ENCODE measurements at places on chromosomes 6 and 20.

GRCh38 chr6:7468382-7469081 lies 72.9 kb upstream of the DSP start:
- peak; percentile 58 for DNase-seq

- no peak for DNase-seq
Measured at GRCh38 chr6:138188278-138188941, 26.7 kb downstream of the ARFGEF3 start.

GRCh38 chr6:157025437-157025836 lies 248.3 kb downstream of the ARID1B start:
- peak; percentile 25 for DNase-seq

DNA sequence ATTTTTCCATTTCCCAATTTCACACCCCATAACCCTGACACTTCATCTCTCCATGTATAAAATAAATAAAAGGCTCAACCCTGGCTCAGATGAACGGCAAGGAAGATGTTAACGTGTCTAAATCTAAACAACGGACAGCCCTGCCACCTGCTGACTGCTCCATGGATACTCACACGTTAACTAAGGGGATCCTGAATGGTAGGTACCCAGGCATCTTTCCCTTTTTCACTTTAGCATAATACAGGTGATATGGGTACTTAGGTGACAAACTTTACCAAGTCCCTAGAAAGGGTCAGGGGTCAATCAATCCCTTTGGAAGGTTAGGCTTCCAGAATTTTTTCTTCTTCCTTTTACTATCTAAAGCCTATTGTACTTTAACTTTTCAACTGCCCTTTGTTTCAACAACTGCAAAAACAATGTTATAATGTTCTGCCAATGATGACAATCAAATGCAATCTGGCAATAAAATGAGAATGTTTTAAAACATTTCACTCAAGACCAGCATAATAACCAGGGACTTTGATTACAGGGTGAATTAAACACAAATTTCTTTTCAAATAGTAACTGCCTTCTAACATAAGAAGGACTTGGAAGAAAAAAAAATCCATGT lies 52.4 kb upstream of the IPCEF1 start:
- DNase-seq: peak; percentile 26

DNA sequence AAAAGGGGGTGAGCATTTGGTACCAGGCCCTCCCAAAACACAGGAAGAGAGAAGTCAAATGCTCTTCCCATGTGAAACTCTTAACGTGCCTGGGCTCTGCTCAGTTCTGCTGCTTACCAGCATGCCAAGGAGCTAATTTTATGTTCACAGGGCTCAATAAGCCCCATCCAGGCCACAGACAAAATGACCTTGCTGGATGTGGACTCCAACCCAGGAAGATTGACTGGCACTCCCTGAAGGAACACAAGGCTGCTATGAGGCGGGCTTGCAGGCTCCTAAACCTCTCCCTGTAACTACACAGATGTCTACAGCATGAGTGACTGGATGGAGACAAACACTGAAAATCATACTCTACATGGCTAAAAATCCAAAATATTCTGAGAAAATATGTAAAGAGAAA lies 50.6 kb downstream of the CHD6 start:
- DNase-seq: no peak

DNA sequence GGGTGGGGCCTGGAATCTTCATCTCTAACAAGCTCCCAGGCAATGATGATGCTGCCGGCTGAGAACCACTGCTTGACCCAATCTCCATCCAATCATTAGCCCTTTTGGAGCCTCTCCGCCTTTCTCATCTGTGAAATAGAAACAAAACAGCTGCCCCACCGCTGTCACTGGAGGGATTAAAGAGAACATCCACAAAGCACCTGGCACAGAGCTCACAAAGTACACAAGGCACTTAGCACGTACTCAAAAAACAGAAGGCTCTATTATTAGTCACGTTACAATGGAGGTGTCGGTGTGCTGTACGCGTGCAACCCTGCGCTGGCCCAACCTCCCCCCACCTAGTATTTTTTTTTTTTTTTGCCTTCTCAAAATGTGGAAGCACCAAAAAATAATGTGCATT lies 213.5 kb upstream of the ARID1B start:
- no peak for DNase-seq

DNA sequence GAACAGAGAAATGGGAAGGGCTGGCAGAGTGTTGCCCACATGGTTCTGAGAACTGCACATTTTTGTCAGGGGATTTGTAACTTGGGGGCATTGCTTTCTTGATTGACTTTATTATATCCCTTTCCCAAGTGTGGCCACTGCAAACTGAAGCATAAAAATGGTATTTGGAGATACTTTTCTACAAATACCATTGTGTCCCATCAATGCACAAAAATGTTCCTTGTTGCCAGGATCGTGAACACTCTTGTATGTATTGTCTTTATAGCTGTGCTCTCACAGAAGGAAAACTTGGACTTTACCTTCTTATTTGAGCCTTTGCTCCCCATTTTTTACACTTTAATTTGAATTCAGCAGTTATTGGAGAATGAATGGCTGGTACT lies 57.1 kb upstream of the C20orf144 start:
- no peak for DNase-seq

DNA sequence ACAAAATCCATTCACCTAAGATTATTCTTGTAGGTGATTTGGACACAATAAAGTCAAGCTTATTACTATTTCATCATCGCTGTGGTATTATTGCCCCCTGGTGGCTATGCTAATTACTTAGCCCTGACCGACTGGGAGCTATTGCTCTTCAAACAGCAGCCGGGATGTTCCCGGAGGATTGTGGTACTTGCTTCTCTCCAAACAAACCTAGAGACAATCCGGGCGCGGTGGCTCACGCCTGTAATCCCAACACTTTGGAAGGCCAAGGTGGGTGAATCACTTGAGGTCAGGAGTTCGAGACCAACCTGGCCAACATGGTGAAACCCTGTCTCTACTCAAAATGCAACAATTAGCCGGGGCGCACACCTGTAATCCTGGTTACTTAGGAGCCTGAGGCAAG lies 15.4 kb upstream of the STMND1 start:
- DNase-seq: peak; percentile 80

- DNase-seq: peak; percentile 23
Measured at GRCh38 chr6:49430187-49430586, 32.9 kb downstream of the MMUT start.

GRCh38 chr20:54067606-54068174 lies 2.7 kb downstream of the BCAS1 start:
- peak; percentile 56 for DNase-seq

GRCh38 chr6:107571354-107571753 lies 81.4 kb downstream of the SOBP start:
- DNase-seq: peak; percentile 11

DNA sequence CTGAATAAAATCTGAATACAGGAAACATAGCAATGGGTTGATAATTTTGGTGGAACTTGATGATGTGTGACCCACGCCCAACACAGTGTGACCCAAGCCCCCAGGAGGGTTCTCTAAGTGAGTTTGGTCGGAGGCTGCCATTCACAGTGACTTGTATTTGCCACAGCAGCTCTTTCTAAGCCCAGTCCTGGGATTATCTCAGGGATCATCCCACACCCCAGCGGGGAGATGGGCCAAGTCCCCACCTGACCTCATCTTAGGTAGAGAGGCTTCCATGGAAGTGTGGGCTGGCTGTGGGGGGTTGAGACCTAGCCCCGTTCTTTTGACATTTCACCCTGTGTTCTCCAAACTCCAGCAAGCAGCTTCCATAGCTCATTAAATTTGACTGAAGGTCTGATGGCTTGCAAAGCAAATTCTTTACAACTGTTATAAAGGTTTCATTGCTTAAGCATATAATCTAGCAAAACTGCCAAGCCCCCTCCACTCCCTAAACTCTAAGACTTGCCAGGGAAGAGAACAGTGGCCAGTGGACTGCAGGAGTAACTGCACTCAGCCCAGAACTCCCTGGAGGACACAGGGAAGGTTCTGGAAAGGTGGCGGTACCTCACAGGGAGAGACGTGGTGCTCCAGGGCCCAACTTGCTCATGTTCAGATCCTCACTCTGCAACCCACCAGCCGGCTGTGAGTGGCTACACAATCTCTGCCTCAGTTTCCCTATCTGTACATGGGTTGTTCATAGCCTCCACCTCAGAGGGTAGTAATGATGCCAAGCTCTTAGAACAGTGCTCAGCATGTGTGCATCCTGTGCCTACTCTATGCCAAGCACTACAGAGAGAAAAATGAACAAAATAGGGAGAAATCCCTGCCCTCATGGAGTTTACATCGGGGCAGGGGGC lies 1.0 kb upstream of the PCK1 start:
- DNase-seq: no peak

GRCh38 chr6:98925831-98926230 lies 21.9 kb downstream of the FBXL4 start:
- DNase-seq: no peak

DNA sequence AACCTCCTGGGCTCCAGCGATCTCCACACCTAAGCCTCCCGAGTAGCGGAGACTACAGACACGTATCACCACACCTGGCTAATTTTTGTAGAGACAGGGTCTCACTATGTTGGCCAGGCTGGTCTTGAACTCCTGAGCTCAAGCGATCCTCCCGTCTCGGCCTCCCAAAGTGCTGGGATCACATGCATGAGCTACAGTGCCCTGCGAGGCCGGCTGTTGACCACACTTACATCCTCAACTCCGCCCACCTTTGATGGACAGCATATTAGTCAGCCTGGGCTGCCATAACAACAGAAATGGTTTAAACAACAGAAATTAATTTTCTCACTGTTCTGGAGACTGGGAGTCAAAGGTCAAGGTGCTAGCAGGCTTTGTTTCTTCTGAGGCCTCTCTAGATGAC lies 107.7 kb downstream of the JPH2 start:
- no peak for DNase-seq

- no peak for DNase-seq
Measured at GRCh38 chr6:41646026-41646795, 7.9 kb downstream of the MDFI start.

DNA sequence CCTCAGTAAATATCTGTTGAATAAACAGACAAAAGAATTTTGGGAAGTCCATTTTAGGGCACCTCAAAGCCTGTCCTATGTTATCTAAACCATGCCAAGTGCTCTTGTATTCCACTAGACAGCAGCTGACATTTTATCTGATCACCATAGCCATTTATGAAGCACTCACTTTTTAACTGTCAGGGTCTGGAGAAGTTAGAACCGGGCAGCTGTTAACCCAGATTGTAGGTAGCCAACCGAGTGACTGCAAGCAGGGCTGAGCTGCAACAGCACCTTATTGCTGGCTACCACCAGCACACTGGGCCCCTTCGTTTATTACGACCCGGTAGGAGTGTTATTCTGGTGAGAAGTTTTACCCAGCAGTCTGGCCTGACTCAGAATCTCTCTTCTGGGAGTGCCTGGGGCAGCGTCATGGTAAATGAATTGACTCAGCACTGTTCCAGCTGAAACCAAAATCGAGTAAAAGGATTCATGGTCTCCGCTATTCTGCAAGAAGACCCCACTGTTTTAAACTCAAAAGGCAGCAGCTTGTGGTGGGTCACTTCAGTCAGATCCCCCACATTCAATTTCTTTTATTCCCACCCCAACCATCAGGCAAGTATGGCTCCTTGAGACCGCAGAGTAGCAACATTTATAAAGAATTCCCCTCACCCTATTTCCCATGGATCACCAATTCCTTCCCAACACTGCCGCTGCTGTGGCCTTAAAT lies 1.7 kb downstream of the UBE2V1 start:
- peak; percentile 59 for DNase-seq

- peak; percentile 82 for DNase-seq
Measured at GRCh38 chr6:4647414-4648365, 128.5 kb upstream of the CDYL start.

DNA sequence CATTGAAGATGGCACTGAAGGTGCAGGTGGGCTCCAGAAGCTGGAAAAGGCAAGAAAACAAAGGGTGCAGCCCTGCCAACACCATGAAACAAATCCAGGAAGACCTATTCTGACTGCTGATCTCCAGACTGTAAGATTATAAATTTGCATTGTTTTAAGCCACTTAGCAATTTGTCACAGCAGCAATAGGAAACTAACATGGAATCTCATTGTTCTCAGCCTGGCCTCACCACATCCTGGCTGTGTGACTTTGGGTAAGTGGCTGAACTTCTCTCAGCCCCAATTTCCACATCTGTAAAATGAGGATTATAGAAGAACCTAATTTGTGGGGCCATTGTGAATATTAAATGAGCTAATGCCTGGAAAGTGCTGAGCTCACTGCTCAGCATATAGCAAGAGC lies 160.4 kb upstream of the MAFB start:
- no peak for DNase-seq

GRCh38 chr6:108434222-108434621 lies 126.5 kb upstream of the FOXO3 start:
- no peak for DNase-seq

DNA sequence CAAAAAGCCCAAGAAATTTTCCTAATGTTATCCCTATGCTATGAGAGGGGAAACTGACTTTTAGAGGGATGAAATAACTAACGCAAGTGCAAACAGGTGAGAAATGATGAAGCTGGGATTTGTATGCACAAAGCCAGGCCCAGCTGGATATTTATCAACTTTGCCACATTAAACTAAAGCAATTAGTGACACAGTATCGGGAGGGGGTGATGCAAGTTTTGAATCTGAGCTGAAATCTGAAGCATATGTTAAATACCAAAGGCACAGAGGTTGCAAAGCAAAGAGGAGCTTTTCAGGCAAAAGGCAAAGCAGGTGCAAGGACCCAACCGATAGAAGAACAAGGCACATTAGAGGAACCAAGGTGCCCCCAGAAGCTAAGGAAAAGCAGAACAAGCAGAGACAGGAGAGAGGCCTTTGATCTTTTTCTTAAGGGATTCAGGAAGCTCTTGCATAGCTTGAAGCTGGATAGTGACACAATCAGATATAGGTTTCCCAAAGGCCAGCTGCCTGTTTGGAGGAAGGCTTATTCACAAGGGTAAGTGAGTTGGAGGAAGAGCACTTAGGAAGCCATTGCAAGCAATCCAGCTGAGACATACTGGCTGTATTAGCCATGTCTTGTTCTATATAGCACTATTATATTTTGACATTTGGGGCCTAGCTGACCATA lies 207.5 kb downstream of the HIVEP2 start:
- peak; percentile 62 for DNase-seq

DNA sequence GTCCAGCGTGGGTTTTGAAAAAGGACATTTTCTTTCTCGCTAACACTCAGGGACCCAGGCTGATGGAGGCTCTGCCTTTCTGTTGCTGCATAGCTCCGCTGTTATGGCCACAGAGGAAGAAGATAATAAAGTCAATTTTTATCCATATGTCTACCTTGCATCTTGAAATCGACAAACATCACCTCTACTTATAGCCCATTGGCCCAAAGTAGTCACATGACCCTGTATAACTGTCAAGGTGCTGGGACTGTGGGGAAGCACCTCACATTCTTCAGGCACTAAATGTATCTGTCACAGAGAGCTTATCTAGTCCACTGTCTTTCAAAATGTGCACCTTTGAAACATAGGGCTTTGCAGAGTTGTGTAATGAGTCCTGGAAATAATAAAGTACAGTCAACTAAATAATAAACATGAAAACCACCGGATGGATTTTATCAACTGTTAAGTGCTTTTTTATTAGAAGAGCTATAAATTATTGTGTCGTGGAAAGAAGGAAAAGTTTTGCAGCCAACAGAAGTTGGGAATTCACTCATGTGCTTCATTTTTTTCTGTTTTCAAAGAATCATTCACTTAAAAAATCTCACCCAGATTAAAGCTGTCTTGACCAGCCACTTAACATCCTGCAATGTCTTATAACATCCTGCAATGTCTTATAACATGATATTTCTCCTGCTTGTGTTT lies 47.7 kb upstream of the RCAN2 start:
- no peak for DNase-seq

GRCh38 chr6:69623357-69623756 lies 173.5 kb downstream of the LMBRD1 start:
- DNase-seq: no peak

- no peak for DNase-seq
Measured at GRCh38 chr20:4661191-4661590, 60.5 kb upstream of the PRND start.

- DNase-seq: peak; percentile 24
Measured at GRCh38 chr6:30060606-30061091, 416 bp upstream of the POLR1H start.
